8988T (cell line): ENCODE measurements at places on chromosomes 3 and 15.
A peak's percentile ranks its signal among the peaks of the same experiment; 100 is the strongest.

- no peak for DNase-seq
These were observed 49.0 kb downstream of the SPSB4 start for GRCh38 chr3:141100112-141100511.

- DNase-seq = no peak
These were observed 34.0 kb upstream of the ITGA11 start for GRCh38 chr15:68465861-68466560.

DNA sequence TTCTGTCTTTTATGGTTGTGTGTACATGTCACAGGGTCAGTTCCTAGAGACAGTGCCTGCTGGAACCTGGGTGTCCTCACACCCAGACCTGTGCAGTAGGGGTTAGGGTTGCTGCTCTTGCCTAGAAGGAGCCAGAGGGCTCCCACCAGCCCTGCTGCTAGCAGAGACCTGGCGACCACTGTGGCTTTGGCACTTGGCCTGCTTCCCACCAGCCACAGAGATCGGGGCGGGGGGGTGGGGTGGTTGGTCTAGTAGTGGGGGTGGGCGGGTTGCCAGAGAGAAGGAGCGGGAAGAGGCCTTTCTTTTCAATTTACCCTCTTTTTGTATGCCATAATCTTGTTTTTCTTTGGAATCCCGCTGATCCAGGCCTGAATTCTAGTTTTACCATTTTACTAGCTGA lies 29.4 kb downstream of the EEFSEC start:
- DNase-seq = no peak

DNA sequence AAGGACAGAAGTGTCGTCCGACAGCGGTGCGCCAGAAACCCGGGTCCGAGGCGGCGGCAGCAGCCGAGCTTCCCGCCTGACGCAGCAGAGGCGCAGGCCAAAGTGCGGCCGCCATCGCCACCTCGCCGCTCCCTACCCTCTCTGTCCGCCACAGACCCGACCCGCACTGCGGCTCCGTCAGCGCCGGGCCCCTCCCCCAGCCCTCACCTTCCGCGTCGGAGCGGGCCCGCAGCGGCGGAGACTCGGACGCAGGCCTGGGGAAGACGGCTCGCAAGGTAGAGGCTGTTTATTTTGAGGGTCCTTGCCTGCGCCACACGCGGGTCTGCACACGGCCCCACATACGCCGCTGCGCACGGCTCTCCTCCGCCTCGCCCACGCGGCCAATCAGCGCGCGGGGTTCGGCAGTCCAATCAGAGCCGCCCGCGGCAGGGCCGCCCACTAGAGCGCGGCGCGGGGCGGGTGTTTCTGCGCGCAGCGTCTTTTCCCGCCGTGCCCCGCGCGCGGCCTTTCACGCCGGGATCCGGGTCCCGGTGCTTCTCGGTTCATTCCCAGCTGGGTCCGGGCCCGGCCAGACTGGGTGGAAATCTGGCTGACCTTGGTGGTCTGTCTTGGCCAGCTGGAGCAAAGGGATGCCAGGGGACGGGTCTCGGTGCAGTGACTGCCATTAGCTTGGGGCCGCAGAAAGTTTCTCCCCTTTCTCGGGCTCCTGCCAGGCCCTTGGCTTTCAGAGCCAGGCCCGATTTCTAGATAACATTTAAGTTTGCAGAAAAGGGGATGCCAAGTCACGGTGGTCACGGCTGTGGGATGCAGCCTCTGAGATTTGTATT lies at the start of gene CNBP:
CNBP (minus strand) TSS at position 328 of the 827 bp plus-strand sequence. CDS start 12,139 bp downstream, outside the sequence.
- DNase-seq = peak; percentile 88

DNA sequence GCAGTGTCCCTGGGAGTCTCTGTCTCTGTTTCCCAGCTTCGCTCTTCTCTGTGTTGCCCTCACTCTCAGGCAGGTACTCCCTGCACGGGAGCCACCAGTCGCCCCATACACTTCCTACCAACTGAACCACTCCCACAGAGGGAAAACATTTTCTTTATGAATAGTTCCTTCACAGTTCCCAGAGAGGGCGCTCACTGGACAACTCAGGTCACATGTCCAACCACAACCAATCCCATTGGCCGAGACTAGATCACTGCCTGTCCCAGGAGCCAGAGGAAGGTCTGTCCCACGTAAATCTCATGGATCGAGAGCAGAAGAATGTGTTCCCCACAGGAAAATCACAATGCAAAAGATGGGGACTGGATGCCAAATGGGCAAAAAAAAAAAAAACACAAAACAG lies 26.1 kb downstream of the GRK7 start:
- no peak for DNase-seq

DNA sequence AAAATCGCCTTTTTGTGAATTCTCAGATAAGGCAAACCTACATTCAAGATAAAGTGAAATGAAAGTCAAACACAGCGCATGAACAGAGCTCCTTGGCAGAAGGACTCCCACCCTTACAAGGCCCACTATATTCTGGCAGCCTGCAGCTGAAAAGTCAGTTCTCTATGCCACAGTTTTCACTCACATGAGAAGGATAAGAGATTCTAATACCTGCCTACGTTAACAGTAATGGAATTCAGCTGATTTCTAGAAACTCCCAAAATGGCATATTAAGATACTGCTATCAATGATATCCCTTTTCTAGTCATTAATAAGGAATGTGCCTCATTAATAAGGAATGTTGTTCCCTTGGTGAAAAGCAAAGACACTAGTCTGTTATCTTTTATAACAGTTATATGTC lies 27.0 kb downstream of the SLC30A4 start:
- DNase-seq = no peak

DNA sequence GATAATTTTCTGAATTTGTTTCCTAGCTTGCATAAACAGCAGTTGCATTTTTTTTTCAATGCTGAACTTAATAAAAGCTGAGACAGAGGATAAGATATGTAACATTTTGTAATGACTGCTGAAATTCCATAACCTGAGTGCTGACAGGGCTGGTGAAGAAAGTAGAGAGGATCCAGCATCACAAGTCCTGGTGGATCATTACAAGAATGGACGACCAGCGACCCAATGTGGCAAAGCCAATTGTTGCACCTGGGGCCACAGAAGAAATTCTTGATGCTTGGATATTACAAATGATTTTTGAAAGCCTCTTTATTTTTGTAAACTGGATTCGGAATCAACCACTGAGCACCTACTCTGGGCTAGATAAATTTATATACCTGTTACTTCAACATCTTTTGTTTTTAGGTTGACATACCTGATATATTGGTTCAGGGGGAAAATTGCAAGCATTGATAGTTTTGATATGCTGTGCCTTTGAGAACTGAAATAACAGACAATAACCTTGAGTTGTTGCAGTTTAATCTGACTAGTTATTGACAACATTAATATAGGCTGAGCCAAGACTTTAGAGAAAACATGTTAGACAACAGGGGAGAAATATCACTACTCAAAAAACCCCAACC lies 3.9 kb upstream of the ACTL6A start:
- peak; percentile 36 for DNase-seq

GRCh38 chr3:181718987-181719911 lies 7.5 kb downstream of the SOX2 start:
- no peak for DNase-seq

GRCh38 chr15:95086531-95087252 lies 855.3 kb downstream of the MCTP2 start:
- DNase-seq = no peak

GRCh38 chr15:28912422-28912821 lies 26.6 kb downstream of the APBA2 start:
- no peak for DNase-seq

DNA sequence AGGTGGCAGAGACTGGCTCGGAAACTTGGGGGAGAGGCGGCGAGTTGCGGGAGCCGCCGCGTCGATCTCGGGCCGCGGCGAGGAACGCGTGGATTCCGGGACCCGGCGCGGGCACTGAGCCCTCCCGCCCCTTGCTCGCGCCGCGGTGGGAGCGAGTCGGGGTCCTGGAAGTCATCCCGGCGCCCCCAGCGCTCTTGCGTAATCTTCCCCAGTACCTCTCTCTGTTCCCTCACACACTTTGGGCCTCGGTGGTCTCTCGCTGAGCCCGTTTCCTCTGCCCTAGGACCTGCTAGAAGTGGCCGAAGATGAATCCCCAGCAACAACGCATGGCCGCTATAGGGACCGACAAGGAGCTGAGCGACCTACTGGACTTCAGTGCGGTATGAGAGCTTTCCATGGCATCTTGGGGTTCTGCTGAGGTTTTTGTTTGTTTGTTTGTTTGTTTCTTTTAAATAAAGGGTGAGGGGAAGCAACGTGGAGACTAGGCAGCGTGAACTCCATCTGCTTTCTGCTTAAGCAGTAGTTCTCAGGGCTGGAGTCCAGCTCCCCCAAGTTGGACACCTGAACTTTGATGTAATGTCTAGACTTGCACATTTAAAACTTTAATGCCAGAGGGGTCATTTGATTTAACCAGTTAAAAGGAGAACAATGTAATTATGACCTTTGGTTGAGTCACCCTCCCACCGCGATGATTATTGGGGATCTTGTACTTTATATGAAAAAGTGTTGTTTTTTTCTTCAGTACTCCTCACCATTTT lies 1.3 kb downstream of the TCF12 start:
- peak; percentile 21 for DNase-seq

DNA sequence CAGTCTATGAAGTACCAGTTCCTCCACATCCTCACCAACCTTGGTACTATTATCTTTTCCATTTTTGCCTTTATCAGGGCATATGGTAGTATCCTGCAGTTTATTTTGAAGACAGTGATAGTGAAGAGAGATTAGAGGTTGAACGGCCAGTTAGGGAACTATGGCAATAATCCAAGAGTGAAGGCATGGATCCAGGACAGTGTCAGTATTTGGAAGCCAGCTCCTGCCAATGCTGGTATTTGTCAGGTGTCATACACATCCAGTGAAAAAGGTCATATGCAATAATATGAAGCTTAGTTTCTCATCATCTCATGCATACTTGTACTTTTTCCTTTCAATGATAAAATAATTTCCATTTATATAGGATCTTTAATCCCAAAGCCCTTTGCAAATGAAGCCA lies 56.8 kb upstream of the KCNMB2 start:
- no peak for DNase-seq

GRCh38 chr3:136021803-136022202 lies 56.3 kb downstream of the PPP2R3A start:
- no peak for DNase-seq

DNA sequence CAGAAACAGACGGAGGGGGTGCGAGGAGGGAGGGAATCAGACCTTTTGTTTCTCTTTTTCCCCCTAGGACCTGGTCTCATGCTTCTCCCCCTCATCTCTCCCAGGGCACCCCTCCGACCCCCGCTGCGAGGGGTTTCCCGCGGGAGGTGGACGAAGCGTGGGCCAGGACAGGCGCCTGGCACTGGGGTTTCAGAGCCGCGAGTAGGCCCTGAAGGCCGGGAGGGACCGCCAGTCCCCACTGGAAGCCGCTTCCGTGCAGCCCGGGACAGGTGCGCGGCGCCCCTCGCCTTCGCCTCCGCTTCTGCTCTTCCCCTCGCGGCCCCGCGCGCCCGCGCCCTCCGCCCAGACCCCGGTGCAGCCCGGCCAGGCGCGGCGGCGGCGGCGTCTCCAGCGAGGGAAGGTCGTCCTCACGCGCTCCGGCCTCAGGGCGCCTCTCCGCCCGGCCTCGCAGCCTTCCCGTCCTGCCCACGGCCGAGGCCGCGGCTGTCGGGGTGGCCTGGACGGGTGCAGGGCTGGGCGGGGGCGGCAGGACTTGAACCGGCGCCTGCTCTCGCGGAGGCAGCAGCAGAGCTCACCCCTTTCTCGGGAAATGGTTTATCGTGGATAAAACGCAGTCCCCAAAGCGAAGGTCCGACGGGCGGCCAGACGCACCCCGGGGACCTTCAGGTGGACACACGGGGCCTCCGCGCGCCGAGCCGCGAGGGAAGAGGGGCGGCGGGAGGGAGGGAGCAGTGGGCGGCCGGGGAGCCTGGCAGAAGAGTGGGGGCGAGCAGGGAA lies 31.5 kb upstream of the ADAMTS17 start:
- no peak for DNase-seq

GRCh38 chr15:80455668-80456442 lies 51.7 kb downstream of the ARNT2 start:
- DNase-seq = peak; percentile 30

DNA sequence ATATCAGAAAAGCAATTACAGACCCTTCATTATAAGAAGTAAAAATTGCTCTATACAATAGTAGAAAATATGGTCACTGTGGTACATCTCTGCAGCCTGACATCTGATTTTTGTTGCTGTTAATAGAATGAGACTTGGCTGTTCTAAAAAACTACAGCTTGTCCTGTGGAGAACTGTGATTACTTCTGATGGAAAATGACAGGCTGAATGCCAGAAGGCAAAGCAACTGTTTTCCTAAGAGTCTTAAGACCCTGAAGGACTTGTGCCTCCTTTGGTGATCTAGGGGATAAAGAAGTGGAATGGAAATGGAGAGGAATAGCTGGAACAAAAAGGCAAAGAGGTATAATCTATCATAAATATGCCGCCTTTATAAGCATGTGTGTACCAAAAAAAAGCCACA lies 314.8 kb downstream of the BCHE start:
- DNase-seq = no peak

- no peak for DNase-seq
These were observed 31.7 kb downstream of the LSM3 start for GRCh38 chr3:14210290-14210688.

- DNase-seq = no peak
These were observed 328.7 kb downstream of the ZBBX start for GRCh38 chr3:167051421-167051820.

DNA sequence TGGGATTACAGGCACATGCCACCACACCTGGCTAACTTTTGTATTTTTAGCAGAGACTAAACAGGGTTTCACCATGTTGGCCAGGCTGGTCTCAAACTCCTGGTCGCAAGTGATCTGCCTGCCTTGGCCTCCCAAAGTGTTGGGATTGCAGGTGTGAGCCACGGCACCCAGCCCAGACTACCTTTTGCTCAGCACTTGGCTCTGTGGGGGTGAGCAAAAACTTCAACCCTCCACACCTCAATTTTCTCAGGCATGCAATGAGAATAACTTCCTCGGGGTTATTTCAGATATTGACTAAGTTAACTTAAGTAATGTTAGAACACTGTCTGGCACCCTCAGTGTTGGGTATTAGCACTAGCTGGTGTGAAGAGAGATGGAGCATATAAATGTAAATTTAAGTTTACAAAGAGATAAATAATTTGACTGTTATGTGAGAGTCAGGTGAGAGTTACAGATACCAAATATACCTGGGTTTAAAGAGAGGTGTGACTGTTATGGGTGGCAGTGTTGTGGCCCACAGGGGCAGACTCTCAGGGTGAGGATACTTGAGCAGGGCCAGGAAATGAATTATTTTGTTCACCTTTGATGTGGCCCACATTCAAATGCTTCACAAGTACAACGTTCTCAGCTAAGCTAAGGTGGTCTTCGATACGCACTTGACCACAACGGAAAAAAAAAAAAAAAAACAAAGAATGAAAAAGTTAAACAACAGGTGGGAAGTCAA lies 29.0 kb downstream of the CPOX start:
- no peak for DNase-seq

DNA sequence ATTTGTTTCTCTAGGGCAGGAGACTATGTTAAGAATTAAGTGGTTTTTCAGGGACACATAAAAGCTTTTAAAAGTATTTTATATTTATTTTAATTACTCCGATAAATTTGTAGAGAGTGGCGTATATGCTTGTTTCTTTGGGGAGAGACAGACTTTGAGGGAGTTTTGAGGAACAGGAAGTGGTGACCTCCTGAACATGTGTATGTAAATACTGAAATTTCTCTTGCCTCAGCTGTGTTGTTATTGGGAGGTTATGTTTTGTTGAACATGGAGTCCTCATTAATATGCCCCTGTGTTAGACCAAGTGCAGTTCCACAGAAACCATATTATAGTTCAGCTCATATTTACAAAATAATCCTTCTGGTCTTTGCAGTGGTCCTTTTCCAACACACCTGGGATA lies 41.8 kb upstream of the UTS2B start:
- no peak for DNase-seq

- DNase-seq = no peak
These were observed 109.3 kb downstream of the NEO1 start for GRCh38 chr15:73161546-73161945.
